ENCODE measurements at places on chromosomes 1 and 21.
A peak's percentile ranks its signal among the peaks of the same experiment; 100 is the strongest.

DNA sequence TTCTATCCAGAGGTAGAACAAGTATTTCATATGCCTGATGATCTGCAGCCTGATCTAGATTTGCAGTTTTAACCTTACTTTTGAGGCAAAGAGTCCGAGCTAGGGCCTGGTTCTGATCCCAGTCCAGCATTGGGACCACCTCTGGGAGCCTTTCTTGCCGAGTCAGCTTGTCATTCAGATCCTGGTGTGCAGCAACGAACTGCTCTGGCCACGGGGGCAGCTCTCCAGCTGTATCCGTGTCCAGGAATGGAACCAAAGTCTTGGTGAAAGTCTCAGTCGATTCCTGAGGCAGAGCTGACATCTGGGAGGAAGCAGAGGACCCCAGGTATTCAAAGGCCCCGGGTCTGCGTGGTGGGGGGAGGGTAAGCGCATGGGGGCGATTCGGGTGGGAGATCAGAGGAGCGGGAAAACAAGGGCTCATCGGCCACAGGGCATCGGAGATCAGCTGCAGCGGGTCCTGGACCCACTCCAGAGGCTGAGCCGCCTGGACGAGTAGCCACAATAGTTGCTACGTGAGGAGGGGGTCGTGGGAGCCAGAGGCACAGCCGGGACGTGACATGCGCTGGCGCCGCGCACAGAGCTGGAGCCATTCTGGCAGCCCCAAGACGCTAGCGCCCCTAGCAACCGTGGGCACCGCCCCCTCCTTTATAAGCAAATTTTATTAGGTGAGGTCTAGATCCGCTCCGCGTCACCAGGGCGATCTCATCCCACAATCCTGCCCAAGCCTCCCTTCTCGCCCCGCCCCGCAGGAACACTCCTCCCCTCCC lies 32.4 kb upstream of the BSDC1 start:
- DNase-seq = peak; percentile 75

DNA sequence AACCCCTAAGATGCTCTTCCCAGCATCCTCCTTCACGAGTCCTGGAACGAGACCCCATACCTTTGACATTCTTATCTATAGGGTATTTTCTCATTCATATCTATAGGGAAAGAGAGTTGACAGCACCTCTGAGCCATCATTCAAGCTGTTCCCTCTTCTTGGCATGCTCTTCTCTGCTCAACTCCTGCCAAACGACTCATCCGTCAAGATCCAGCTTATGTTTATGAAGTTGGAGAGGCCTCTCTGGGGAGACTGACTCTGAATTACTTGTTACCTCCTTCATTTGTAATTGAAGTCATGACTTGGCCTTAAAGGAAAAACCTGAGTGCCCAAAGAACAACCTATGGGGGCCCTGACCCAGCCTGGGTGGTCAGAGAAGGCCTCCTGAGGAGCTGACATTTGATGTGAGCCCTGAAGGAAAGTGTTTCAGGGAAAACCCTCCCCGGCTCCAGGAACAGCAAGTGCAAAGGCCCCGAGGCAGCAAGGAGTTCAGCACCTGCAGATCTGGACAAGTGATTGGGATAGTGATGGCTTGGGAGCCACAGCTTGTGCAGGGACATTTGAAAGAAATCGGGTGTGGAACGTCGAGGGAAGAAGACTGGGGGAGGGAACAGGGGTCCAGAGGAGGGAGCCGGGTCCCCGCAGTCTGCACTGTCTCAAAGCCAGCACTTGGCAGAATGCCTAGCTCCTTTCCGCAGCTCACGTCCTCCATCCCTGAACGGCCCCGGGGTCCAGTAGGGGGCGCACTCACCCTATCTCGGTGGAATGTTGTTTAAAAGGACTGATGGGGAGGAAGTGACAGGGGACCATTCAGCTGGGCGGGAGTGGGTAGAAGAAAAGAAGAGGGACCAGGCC lies 14.0 kb upstream of the CDA start:
- peak; percentile 79 for DNase-seq

DNA sequence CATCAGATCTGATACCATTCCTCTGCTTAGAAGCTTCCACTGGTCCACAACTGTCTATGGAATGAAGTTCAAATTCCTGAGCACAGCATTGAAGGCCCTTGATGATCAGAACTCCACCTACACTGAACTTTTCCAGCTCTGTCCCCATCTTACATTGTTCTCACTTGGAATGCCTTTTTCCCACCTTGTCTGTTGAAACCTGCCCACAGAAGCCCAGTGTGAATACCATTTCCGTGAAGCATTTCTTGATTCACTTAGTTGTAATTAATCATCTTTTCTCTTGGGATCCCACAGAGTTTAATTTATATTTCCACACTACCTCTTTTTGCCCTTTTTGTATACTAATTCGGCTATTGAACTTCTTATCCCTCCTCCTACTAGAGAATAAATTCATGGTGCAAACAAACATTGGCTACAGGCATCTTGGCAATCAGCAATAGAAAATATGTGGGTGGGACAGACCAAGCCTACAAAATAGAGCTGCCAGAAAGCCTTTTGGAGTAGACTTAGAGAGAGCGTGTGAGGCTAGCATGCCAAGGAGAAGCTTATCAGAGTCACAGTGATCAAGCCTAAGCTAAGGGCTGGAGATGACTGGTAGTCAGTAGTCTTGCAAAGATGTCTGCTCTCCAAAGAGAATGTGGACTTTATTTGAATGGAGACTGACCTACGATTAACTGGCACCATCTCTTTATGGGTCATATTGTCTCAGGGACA lies 26.1 kb downstream of the NHLH2 start:
- DNase-seq = no peak

- DNase-seq = no peak
Observed at GRCh38 chr21:42438316-42439205, 34.9 kb downstream of the UBASH3A start.

DNA sequence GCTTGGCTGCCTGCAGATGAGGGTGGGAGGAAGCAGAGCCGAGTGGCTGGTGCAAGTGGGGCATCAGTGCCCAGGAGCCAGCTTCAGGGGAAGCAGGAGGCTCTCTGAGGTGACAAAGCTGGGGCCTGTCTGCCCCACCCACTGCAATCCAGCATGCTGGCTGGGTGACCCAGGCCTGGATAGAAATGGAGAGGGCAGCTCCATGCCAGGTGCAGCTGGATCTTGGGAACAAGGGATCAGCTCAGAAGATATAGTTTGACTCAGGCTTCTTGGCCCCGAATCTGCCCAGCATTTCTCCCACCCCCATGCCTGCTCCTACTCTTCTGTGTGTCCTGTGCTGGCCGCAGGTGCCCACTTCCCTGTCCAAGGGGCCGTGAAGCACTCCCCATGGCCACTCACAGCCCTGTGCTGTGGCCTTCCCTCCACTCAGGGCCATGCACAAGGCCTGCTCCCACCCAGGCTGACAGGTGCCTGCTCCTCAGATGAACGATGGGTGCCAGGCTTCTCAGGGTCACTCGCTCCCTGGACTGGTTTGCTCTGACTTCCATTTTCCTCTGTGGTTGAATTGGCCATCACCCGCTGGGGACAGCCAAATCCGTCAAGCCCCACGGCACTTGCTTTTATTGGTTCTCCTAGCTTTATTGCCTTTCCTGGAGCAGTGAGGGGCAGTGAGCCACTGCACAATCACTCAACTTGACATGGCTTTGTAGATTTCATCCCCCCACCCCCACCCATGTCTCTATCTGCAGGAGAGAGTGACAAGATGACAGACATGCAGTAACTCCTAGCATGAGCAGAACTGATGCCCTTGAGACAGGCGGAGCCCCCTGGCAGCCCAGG lies 174.8 kb upstream of the VAMP3 start:
- DNase-seq = no peak

DNA sequence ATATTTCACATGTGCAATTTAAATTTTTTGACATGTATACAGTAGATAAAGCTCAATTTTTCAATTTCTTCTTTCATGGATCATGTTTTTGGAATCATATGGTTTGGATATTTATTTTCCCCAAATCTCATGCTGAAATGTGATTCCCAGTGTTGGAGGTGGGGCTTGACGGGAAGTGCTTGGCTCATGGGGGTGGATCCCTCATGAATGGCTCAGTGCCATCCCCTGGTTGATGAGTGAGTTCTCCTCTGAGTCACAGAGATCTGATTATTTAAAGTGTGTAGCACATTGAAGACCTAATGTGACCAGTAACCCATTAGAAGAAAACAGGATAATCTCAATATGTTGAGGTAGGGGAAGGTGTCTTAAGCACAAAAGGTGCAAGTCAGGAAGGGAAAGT lies 9.1 kb upstream of the IFI16 start:
- DNase-seq = no peak

GRCh38 chr1:44684525-44684924 lies 10.0 kb downstream of the ARMH1 start:
- DNase-seq = no peak

DNA sequence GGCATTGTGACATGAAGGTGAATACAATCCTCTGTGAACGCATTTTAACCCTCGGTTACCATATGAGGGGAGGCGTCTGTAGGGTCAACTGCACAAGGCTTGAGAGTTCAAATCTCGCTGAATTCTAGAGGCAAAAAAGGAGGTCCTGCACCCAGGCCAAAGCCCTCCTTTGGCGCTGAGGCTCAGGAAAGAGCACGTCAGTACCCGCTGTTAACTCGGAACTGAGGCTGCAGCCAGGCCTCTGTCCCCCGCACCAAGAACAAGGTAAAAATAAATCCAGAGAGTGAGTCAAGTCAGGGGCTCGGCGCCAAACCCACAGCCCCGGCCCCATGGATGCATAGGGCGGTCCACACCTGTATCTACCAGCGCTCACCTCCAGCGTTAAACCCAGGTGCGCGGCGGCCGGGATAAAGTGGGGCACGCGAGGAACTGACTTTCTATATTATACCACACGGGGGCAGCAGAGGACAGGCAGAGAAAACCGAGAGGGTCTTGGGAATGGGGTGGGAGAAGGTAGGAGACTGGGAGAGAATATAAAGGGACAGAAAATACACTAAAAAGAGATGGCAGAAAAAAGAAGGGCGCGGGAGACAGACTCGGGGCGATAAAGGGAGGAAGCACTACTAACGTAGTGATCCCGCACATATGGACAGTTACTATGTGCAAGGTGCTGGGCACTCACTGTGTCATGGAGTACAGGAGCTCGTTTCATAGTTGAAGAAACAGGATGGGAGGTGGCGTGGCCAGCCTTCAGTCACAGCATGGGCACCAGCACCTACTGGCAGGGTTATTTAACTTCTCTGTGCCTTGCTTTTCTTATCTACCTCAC lies 54.9 kb downstream of the DMRTA2 start:
- peak; percentile 10 for DNase-seq

- no peak for DNase-seq
Observed at GRCh38 chr1:46160212-46160611, 14.7 kb upstream of the TSPAN1 start.

- no peak for DNase-seq
Observed at GRCh38 chr1:154326546-154327465, 1.5 kb downstream of the ATP8B2 start.

Data from NCI-H1092 (cell line).